ENCODE measurements at places on chromosomes 3 and 15.

GRCh38 chr3:12879191-12879815, 37.9 kb upstream of the RPL32 start:
- DNase-seq, result no peak

- peak; percentile 43 for DNase-seq
These were observed 1.1 kb downstream of the ARMC8 start for GRCh38 chr3:138188013-138188730.

DNA sequence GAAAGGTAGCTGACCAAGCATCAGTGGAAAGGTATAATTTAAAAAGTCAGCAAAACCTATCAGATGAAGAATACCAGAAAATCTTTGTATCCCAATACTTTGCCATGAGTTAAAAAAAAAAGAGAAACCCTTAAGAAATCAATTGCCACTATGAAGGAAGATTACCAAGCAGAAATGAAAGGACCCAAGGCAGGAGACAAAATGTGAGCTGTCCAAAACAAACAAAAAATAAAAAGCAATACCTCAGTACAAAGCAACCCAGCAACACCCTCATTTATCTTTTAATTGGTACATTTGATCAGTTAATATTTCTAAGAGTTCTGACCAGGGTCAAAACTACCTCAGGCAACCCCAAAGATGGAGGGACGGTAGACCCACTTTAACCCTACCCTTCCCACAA, 65.3 kb downstream of the MOBP start:
- no peak for DNase-seq

- DNase-seq, result no peak
These were observed 45.8 kb upstream of the GOLIM4 start for GRCh38 chr3:168141405-168141998.

DNA sequence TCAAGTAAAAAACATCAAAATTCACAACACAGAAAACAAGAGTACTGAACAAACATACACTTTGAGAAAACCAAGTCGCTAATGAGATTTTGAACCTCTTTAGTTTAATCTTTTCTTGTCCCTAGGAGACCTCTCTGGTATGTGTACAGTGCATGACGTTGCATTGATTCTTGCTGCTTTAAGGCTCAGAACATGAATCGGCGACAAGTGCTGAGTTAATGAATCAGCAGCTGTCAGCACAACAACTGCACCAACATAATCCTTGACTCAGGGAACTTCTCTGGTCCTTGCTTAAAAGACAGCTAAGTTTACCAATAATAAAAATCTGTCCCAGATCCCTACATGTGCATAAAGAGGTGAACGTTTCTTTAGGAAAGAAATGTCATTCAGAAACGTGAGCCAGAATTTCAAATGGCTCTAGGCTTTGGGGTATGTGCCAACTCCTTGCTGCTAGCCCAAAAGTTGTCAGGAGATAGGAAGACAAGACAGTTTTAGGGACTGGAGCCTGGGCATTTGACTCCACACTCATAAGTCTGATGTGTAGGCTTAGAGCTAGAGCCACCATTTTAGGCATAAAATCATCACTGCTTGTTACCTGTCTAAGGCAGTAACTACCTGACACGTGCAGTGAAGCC, 86.9 kb downstream of the IL5RA start:
- DNase-seq, result no peak

- no peak for DNase-seq
These were observed 50.0 kb downstream of the TUBGCP4 start for GRCh38 chr15:43420876-43421275.

DNA sequence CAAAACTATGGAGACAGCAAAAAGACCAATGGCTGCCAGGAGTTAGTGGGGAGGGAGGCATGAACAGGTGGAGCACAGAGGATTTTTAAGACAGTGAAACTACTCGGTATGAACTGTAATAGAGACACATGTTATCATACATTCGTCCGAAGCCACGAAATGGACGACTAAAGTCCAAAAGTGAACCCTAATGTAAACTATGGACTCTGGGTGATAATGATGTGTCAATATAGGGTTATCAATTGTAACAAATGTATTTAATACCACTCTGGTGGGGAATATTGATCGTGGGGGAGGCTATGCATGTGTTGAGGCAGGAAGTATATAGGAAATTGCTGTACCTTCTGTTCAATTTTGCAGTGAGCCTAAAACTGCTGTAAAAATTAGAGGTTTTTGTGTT, 107.0 kb downstream of the CPN2 start:
- DNase-seq, result no peak

DNA sequence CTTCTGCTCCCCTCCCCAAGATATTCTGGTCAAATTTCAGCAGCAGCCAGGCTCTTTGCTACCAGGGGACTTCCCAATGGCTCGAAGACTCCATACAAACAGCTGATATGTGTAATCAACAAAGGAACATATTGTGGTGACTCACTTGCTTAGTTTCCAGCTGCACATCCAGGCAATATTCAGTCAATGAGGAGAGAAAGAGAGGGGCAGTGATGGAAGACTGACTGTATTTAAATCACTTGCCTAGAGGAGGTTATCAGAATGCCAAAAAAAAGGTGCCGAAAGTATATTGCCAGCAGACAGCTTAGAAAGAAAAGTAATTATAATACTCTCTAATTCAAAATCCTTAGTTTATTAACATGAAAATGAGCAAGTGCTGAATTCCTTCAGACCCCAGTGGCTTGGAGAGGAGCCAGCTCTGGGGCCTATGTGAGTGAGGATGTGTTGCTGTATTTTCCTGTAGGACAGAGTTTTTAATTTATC, 236.5 kb downstream of the LRTM1 start:
- DNase-seq, result peak; percentile 41

Measured in fibroblast of skin of scalp (primary cell).